ENCODE measurements at places on chromosomes 4 and X. TPM values are rescaled to one million over a fixed set of nuclear protein-coding genes. Genes with fewer than 3 reads are reported as not detected.

GRCh38 chrX:40176351-40177116, 78.8 kb upstream of the BCOR start:
- DNase-seq, result peak; percentile 92

DNA sequence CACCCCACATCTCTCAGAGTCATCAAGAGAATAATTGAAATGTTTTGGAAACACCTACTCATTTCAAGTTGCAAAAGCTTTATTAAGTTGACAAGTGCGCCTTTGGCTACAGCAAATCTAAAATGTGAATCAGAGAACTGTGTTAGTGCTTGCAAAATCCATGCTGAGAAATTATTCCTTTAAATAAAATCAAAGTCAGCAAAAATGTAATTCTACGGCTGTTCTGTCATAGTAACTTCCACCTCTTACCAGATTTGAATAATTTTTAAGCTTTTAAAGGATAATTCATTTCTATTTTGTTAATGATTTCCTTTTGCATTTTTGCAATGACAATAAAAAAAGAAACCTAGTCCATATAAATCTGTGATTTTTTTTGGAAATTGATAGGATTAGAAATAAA, 1779.1 kb downstream of the STIM2 start:
- no peak for DNase-seq

DNA sequence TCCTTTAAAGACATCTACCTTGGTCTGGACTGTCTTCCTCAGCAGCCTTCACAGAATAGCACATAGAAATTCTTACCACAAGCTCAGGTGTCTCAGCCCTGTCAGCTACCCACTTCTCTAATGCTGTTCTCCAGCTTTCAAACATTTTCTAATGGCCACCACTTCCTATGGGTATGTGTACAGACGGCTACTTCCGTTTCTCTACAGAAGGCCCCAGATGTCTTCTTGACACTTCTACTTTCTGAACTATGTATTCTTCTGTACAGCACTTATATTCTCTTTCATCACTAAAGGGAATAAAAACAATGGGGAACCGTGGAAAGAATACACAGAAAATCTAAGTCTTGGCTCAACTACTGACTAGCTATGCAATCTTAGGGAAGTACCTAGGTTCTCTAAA, 13.3 kb downstream of the OPHN1 start:
- DNase-seq, result no peak

DNA sequence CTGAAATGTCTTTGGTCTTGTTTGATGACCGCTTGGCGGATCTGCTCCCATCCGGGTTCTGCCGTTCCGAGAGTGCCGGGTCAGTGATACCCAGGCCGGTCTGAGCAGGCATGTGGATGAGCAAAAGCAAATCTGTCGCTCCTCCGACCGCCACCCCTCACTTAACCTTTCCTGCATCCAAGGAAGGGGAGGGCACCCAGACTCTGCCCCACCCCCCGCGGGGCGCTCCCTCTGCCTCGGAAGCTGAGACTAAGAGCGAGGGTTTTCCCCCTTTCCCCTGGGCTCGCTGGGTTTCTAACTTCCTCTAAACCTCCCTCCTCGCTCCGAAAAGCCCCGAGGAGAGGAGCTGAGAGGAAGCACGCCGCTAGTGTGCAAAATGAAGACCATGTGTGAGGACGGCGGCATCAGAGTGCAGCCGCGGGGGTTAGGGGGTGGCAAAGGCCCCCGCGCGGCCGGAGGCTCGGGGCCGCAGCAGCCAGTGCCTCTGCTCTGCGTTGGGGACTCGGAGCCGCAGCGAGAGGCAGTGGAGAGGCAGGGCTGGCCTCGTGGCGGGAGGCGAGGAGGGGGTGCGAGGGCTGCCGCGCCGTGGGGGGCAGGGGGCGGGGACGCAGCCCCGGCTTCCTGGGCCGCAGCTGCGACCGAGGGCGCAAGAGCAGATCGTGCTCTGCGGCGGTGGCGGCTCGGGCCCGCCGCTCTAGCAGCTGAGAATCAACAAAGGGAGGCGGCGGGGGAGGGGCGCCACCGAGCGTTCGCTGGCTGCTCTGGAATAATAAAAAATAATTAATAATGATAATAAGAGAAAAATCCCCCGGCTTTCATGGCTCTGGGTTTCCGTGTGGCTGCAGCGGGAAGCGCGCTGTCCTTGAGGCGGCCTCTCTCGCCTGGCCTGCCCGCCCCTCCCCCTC, 55.8 kb upstream of the BCOR start:
- peak; percentile 72 for DNase-seq

- DNase-seq, result peak; percentile 34
Measured at GRCh38 chr4:121061215-121061614, 11.1 kb downstream of the NDNF start.

GRCh38 chrX:74353984-74354383, 50.0 kb downstream of the ZCCHC13 start:
- no peak for DNase-seq

DNA sequence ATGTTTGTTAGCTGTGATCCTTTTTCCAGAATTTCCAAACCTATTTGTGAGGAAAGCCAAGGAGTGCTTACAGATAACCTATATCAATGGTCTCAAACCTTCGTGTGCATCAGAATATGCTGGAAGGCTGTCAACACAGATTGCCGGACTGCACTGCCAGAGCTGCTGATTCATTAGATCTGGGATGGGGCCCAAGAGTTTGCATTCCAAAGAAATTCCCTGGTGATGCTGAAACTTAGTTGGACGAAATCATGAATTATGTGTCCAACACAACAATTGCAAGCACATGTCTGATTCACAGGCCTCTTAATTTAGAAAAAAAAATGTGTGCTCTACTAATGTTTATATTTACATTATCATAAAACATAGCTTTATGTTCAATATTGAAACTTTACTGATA, 544.0 kb upstream of the AMOT start:
- DNase-seq, result no peak

DNA sequence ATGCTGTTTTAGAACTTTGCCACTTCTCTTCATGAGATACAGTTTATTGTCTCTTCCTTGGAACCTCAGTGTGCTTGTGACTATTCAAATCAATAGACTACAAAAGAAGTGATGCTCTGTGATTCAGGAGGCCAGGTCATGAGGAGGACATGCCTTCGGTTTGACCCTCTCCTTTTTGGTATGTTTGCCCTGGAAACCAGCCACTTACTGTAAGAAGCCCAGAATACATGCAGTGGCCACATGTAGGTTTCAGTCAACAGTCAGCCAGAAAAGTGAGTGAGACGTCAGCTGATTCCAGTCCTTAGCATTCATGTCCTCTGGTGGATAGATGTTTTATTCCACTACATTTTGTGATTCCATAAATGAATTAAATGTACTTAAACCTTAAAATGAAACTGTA, 328.7 kb downstream of the PCDH18 start:
- DNase-seq, result no peak

ZMAT1 gene
- 29.0 TPM for polyA plus RNA-seq

BTC gene
- 7.5 TPM for polyA plus RNA-seq

NOX1 gene
- polyA plus RNA-seq, result 1.1 TPM

HTRA3 gene
- 10.7 TPM for polyA plus RNA-seq

GJB1 gene
- polyA plus RNA-seq, result 5.0 TPM

MAGEA1 gene
- not detected for polyA plus RNA-seq

TXK gene
- polyA plus RNA-seq, result 5.5 TPM

CLDN34 gene
- 0.20 TPM for polyA plus RNA-seq

All from left lung (tissue), 14 donors.